Esophagus squamous epithelium (tissue), 5 donors: ENCODE measurements at places on chromosomes 7 and 10.

DNA sequence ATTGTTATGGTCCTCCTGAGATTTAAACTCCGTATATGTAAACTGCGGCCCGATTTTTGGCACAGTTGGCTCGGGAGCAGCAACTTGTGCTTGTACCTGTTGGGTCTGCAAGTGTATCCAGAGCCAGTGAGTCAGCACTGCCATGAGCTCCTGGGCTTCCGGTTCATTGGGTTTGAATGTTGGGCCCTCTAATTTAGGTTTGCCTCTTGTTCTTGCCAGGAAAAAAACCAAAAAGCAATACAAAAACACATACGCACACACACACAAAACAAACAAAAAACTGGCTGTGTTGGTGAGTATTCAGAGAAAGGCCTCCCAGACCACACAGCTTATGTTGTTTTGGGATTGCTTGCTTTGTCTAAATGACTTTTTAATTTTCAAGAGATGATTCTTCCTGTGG lies 26.3 kb downstream of the SND1 start:
- no peak overlapping the region for H3K4me3 ChIP-seq
- no peak overlapping the region for H3K27ac ChIP-seq
- peaks cover 11% of the 10 kb centered on the region for H3K36me3 ChIP-seq

DNA sequence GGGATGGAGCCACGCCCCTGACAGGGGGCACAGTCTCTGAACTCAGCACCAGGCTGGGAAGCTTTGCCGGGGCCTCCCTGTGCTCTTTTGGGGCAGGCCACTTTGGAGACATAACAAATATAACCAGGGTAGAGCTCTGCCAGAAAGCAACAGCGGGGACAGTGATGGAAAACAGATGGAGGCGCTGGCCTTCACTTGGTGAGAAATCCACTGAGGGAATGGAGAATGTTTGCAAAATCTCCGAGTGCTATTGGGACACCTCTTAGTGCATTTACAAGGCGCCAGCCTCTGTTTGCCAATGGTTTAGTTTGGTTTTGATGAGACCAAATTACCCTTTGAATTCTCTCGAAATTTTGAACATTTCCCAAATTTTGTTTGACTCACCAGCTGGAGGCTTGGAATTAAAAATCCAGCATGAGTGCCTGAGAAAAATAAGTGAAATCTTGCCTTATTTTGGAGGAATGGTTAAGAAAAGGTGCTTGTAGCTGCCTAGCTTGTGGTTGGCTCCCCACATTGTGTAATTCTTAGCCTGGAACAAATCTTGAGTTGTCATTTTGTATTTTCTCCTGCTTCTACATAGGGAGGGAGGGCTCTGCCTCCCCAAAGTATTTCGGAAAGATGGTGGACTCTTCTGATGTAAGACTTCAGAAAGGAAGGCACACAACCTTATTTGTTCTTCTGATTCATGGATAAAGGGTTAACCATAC lies 980.5 kb downstream of the LRMDA start:
- no peak overlapping the region for H3K27ac ChIP-seq
- no peak overlapping the region for H3K4me3 ChIP-seq
- H3K27me3 ChIP-seq, result no peaks in the 10 kb centered on the region
- H3K4me1 ChIP-seq, result no peaks in the 10 kb centered on the region

GRCh38 chr10:72336259-72337038 lies 18.3 kb downstream of the DNAJB12 start:
- peaks cover 80% of the 10 kb centered on the region for H3K4me1 ChIP-seq
- peaks cover 13% of the 10 kb centered on the region for H3K36me3 ChIP-seq
- H3K27me3 ChIP-seq, result no peaks in the 10 kb centered on the region

- H3K4me3 ChIP-seq, result no peak overlapping the region
- no peak for DNase-seq
- H3K4me1 ChIP-seq, result no peaks in the 10 kb centered on the region
Measured at GRCh38 chr7:68707159-68707558, 891.1 kb upstream of the AUTS2 start.

- DNase-seq, result no peak
- H3K4me1 ChIP-seq, result peaks cover 56% of the 10 kb centered on the region
- peak overlapping the region; percentile 13 for H3K4me3 ChIP-seq
- no peak overlapping the region for H3K27ac ChIP-seq
- H3K27me3 ChIP-seq, result peaks cover 86% of the 10 kb centered on the region
Measured at GRCh38 chr10:123136806-123137642, 1.3 kb downstream of the HMX3 start.

- no peak overlapping the region for H3K4me3 ChIP-seq
- H3K4me1 ChIP-seq, result no peaks in the 10 kb centered on the region
- no peaks in the 10 kb centered on the region for H3K36me3 ChIP-seq
- no peak overlapping the region for H3K27ac ChIP-seq
Measured at GRCh38 chr10:76786504-76787072, 851.0 kb downstream of the KCNMA1 start.
